ENCODE measurements at places on chromosomes 5 and 9.

DNA sequence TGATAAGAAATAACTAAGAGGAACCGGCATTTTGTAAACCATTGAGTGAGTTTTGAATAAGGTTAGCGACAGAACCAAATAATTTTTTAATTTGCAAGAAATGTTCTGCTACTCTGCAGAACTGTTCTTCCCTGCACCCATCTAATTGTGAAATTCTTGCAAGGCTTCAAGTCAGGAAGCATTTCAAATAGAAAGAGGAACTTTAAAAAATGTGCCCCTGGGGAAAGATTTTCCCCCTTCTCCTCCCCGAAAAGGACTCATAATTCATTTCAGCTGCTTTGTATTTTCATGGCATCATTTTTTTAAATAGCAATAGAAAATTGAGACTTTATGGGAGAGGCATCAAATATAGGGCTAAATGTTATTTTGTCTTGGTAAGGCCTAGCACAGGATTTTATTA is 180.9 kb upstream of the ANKRD55 start:
- peak; percentile 46 for DNase-seq

GRCh38 chr9:5764130-5764868 is 68.6 kb downstream of the ERMP1 start:
- no peak for DNase-seq

GRCh38 chr5:131534974-131535373 is 100.1 kb downstream of the RAPGEF6 start:
- no peak for DNase-seq

- no peak for DNase-seq
Observed at GRCh38 chr5:159343295-159344094, 13.2 kb upstream of the IL12B start.

DNA sequence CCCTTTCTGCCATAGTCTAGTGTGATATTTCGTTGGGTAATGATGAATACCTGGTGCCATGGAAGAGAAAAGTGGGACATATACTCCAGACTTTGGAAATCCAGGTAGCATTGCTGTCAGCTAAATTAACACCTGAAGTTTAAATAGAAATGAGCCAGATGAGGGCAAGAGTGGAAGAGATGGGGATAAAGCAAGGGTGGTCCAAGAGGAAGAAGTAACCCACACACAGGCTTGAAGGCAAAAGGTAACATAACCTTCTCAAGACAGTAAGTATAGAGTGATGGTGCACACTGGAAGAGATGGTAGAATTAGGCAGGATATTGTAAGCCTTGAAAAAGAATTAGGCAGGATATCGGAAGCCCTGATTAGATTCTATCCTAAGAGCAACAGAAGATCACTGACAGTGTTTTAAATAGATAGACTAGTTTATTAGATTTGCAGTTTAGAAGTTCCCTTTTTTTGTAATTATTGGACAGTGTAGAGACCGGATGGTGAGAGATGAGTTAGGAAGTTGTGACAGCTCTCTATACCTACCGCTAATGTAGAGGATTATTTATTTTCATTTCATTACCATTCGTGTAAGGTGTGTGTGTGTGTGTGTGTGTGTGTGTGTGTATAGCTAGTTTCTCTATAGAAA is 16.8 kb downstream of the ANXA1 start:
- no peak for DNase-seq

DNA sequence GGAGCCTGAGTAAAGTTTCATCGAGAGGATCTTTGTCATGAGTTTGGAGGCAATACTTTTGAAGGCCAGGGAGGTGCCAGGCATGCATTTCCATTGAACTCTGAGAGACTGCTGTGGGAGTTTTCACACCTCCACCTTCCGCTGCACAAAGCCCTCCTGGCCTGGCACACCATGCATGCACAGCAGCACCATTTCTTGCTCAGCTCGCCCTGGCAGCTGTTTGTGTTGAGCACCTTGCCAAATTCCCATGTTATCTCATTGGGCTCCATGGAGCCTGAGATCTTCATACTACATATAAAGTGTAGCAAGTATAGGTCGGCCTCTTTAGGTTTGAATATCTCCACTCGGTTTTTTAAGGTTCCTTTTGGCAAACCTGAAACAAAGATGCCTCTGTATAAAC is 125.7 kb upstream of the CLINT1 start:
- no peak for DNase-seq

DNA sequence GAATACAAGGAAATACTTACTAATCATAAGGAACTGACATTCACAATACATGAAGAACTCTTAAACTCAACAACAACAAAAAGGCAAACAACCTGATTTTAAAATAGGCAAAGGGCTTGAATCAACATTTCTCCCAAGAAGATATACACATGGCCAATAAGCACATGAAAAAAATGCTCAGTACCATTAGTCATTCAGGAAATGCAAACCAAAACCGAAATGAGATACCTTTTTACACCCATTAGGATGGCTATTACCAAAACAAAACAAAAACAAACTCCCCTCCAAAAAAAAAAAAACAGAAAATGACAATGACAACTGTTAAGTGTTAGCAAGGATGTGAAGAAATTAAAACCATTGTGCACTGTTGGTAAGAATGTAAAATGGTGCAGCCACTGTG is 104.1 kb upstream of the ZNF462 start:
- no peak for DNase-seq

DNA sequence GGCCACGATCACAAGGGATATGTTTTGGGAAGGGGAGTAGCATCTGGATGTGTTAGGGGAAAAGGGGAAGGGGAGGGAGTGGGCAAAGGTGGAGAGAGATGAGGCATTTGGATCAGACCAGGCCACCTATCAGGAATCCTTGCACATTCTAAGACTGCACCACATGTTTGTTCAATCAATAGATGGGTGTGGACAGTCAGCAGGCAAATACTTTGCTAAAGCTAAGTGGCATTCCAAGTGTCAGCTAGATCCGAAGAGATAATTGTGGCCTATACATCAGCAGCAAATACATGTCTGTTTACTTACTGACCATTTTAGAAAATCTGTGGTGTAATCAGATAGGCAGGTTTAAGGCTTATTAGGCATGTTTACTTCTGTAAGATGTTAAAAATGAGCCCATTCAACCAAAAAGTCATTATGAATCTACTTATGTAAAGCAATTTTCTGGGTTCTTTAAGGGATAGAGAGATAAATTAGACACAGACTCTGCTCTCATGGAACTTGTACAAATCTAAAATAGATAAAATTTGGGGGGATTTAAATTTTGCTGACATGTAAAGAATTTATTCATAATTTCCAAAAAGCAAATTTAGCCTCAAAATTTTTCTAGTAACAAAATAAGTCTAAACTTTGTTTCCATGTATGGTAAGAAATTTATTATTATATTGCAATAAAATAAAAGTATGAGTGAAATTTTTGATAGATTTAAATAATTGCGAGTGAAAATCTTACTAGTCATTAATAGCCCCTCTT is 107.3 kb downstream of the SNCAIP start:
- no peak for DNase-seq

- peak; percentile 62 for DNase-seq
Observed at GRCh38 chr9:104808035-104808614, 44.2 kb downstream of the NIPSNAP3B start.

GRCh38 chr5:171914726-171915338 is 91.6 kb downstream of the FBXW11 start:
- DNase-seq = no peak

DNA sequence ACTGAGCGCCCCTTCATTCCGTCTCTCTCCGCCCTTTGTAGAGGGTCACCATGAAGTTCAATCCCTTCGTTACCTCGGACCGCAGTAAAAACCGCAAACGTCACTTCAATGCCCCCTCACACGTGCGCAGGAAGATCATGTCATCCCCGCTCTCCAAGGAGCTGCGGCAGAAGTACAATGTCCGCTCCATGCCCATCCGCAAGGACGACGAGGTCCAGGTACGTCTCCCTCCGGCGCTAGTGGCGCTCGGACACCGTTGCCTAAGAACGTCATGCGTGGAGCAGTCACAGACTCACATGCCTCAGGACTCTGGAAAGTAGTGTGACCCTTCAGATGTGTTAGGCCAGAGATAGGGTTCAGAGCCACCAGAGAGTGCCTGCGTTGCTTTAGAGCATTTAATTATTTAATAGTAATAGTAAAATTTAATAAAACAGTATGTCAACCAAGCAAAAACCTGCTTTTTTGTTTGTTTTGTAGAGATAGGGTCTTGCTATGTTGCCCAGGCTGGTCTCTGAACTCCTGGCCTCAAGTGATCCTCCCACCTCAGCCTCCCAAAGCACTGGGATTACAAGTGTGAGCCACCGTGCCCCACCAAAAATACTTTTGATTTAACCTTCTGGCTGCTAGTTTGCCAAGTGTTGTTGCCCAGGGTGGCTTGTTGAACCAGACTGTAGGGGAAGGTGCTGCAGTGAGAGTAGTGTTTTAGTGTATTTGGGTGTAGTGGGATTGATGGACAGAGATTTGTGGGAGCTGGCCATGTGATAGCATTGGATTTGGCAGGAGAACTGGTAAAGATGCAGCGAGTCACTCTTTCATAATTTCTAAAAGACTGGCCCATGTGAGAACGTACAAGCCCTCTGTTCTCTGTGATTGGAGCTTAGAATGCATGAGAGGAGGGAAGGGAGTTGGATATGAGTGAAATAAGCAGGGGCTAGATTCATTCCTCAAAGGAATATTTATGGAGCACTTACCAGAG is 888 bp downstream of the RPL26L1 start:
- DNase-seq = no peak

- no peak for DNase-seq
Observed at GRCh38 chr9:90842996-90843395, 41.4 kb downstream of the SYK start.

GRCh38 chr9:15277400-15278090 is 29.5 kb downstream of the TTC39B start:
- DNase-seq = peak; percentile 21

- DNase-seq = no peak
Observed at GRCh38 chr5:80837679-80838078, 122.5 kb upstream of the RASGRF2 start.

- no peak for DNase-seq
Observed at GRCh38 chr9:37430841-37431597, 8.5 kb downstream of the GRHPR start.

DNA sequence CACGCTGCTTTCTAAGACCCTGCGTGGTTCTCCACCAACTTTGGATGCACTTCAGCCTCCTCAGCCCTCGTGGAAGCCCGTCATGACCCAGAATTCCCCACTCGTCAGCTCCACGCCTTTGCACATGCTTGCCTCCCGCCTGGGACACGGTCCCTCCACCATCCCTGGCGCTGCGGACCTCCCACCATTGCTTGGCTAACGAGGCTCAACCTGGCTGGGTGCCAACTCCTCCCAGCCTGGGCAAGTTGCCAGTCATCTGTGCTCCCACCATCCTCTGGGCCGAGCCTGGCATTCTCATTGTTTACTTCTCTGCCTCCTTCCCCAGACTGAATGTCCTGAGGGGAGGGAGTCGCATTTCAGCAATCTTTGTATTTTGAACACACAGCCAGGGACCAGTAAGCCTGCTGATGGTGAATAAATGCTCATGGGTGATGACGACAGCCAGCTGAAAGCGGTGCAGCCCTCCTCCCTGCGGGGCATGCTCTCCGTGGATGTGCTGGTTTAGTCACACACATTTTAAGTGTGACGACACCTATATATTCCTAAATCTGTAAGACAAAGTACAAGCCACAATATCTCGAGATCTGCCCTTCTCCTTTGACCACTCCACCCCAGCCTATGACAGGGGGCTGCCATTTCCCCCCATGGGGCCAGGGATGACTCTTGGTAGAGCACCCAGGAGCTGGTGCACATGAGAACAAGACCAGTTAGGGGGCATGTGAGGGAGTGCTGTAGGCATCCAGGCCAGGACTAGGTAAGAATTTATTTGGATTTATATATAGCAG is 37.6 kb downstream of the ANKRD33B start:
- peak; percentile 76 for DNase-seq

- DNase-seq = no peak
Observed at GRCh38 chr9:77883133-77883532, 148.5 kb downstream of the GNAQ start.

GRCh38 chr9:78620303-78620702 is 323.4 kb downstream of the PSAT1 start:
- peak; percentile 40 for DNase-seq

DNA sequence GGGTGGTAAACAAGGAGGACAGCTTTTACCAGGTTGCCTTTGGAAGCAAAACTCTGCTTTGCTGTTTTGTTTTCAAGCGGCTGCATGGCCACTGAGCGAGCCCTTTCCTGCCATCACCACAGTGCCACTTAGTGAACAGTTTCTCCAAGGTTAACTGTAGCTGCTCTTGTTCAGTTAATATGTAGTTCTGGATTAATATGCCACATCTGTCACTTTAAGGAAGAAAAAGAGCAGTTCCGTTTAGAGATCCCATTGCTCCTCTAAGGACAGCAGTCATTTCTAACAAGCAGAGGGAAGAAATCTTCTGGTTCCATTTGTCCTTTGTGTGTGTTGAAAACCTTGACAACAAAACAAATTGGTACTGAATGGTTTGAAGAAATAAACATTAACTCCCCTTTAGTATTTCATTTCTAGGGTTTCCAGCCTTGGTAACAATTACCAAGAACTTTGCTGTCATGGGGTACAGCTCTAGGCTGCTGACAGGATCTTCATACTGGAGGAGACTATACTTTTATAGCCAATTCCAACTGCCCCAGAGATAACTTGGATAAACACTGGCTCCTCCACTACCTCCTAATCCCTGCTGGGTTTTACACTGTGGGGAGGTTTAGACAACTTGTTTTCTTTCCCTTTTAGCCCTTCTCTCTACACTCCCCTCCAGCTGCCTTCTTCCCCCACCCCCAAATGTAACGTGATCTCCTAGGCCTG is 10.3 kb upstream of the ABL1 start:
- DNase-seq = peak; percentile 80

DNA sequence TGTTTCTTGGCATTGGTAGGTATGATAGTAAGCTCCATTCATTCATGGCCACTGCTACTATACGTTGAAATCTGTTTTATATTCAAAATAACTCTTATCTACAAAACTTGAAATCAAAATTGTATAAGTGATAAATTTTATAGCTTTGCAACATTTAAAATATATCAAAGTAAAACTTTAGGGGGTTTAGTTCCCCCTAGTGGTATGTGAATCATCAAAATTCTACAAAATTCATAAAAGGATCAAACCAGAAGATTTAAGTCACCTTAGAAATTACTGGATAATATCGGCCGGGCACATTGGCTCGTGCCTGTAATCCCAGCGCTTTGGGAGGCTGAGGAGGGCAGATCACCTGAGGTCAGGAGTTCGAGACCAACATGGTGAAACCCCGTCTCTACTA is 243.0 kb upstream of the CDH18 start:
- DNase-seq = no peak

- peak; percentile 31 for DNase-seq
Observed at GRCh38 chr5:77725616-77726015, 50.5 kb downstream of the TBCA start.

GRCh38 chr9:16329671-16330113 is 540.8 kb downstream of the BNC2 start:
- peak; percentile 85 for DNase-seq

DNA sequence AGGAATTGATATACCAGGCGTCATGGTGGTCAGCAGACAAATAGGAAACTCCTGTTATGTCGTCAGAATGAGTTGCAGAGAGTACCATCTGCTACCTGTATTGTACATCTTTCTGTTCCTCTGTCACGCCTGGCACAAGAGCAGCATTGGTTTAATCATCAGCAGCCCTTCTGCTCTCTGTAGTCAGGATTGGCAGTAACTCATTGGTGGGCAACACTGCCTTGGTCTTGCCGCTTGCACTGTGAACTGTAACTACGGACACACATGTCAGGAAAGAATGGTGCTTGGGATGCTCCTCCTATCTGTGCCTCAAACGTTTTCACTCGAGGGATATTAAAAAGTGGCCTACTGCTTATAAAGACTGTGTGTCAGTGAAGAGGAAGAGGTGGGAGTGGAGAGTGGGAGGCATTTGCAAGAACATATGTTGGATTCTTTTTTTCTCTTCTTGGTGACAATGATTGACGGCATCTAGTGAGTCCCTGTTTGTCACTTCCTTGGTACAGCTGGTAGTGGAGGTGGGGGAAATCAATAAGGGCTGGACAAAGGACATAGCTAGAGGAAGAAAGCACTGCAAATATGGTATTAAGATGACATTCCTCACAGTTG is 76.6 kb downstream of the F2RL2 start:
- DNase-seq = no peak
